ENCODE measurements at places on chromosomes 11 and 22.
A peak's percentile ranks its signal among the peaks of the same experiment; 100 is the strongest.

DNA sequence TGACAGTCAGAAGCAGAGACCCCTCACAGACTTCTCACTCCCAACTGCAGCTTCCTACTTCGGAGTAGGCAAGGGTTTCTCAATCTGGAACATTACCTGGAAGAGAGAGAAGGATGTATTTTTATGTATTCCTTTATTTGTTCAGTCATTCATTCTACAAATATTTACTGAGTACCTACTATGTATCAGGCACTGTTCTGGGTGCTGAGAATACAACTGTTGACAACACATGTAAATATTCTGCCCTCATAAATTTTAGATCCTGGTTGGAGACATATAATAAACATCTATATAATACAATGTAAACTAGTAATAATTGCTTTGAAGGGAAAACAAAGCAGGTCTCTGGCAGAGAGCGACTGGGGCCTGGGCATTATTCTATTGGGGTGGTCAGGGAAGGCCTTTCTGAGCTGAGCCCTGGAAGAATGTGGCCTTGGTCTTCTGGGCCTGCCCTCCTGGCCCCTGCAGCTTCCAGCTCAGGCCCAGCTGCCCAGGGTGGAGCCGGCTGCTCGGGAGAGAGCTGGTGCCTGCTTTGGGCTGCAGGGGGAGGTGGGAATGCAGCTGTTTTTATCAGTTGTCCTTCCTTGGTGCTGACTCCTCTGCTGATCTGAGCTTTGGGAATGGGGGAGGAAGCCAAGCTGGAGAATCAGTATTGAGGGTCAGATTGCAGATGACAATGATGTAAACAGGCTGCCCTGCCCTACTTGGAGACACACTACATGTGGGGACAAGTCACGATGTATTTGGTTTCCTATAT, 46.8 kb downstream of the PKNOX2 start:
- no peak for DNase-seq

DNA sequence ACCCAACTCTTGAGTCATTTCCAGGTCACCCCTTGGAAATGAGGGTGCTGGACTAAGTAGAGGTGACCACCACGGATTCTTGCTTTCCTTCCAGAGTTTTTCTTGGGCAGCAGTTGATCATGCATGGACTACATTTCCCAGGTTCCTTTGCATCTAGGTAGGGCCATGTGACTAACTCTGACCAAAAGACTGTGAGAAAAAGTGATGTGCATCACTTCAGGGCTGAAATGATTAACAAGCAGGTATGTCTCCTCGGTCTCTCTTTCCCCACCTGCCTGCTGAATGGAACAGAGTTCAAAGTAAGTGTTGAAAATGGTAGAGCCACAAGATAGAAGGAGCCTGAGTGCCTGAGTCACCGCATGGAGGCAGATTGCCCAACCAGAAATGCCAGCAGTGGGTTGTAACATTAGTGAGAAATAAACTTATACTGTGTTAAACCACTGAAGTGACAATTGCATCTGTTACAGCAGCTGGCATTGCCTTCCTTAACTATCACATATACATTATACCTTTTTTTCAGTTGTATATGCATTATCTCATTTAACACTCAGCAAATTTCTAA, 113.5 kb downstream of the MN1 start:
- peak; percentile 28 for DNase-seq

- DNase-seq: peak; percentile 94
Measured at GRCh38 chr22:37696657-37697537, at the start of gene TRIOBP. TRIOBP (plus strand) TSS chr22:37697048; CDS start chr22:37701366, 4,318 bp downstream.

GRCh38 chr22:50420015-50420414, 54.8 kb downstream of the SBF1 start:
- DNase-seq: no peak

- DNase-seq: no peak
Measured at GRCh38 chr22:49500076-49500460, 327.6 kb downstream of the BRD1 start.

GRCh38 chr22:32127904-32128303, 31.2 kb downstream of the C22orf42 start:
- DNase-seq: no peak
